ENCODE measurements at places on chromosomes 11 and 22.

DNA sequence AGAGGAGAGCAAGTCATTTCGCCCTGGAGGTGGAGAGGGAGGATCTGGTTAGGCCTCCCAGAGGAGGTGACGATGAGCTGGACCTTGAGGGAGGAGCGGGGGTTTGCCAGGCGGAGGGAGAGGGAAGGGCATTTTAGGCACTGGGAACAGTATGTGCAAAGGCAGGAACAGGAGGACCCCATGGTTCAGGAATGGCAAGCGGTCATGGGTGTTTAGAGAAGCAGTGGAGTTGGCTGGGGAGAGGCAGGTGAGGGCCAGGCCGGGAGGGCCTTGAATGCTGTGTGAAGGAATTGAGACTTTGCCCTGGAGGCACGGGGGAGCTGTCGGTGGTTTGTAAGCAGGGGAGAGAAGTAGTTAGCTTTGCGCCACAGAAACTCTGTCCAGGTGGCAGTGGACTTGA is 10.3 kb downstream of the PRDM11 start:
- no peak for DNase-seq

DNA sequence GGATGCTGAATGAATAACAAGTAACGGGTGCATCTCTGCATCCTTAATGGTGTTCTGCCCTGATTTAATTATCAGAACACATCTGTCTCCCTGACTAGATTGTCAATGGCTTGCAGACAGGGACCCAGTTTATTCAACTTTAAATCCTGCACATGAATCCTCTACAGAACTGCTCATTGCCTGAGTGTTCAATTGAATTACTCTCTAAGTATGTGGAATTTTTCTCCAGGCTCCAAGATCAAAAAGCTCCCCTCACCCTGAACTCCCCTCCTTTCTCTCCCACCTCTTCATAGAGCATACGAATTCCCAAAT is 11.8 kb downstream of the MB start:
- no peak for DNase-seq

GRCh38 chr11:19474211-19474610 is 233.5 kb upstream of the E2F8 start:
- no peak for DNase-seq

- DNase-seq, result no peak
These were observed 3.1 kb downstream of the TOMM22 start for GRCh38 chr22:38684895-38685294.

DNA sequence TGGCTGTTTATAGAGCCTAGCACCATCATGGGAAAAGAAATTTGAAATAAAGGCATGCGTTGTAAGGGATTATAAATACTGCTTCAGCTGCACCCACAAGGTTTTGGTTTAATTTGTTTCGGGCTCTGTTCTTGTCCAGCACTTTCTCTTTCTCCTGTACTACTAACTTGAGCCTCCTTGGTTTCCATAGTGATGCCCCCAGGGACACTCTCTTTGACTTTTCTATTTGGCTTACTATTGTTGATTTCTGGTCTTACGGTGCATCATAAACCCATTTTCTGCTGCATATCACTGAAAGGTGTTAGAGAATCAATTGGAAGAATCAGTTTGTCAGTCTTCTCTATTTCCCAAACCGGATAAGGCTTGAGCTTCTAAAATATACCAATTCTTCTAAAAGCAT is 1674.3 kb upstream of the RAG2 start:
- no peak for DNase-seq

- no peak for DNase-seq
These were observed 84.7 kb downstream of the GAB2 start for GRCh38 chr11:78332872-78333271.

DNA sequence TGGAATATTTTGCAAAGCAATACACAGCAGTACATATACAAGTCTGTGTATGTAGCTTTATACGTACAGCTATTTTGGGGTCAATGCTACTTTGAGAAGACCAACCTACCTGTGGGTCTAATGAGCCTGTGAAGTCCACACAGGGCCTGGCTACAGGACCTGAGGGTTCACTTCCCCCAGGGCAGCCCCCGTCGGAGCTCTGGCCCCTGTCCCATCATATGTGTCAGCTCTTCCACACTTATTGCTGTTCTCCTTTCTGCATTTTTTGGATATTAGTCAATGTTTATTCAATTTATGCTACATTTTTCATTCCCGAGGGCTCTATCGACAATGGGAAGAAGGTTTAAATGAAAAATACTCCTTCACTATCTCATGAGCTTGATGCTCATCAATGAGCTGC is 1473.6 kb downstream of the BRD1 start:
- no peak for DNase-seq

DNA sequence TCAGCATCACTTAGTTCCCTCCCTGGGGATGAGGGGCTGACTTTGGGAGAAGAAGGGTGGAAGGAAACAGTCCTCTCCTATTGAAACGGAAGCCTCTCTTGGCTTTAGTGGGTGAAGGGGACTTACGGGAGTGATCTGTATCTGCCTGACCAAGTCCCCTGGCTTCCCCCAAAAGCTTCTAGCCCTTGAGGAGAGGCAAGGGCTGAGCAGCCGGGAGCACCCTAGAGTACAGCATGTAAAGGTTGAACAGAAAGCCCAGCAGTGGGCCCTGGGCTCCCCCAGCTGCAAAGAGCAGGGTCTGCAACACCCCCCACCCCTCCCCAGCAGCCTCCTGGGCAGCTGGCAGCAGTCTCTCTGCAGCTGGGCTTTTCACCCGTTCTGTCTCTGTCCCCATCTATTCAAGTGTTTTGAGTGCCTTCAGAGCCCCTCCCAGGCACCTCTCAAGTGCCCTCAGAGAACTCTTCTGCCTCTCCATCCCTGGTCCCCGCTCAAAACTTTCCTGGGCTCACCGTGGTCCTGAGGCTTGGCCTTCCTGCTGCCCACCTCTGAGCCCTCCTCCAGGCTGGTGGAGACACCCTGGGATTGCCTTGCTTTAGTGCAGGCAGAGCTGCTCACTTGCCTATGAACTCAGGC is 2.7 kb downstream of the CAPN5 start:
- no peak for DNase-seq

DNA sequence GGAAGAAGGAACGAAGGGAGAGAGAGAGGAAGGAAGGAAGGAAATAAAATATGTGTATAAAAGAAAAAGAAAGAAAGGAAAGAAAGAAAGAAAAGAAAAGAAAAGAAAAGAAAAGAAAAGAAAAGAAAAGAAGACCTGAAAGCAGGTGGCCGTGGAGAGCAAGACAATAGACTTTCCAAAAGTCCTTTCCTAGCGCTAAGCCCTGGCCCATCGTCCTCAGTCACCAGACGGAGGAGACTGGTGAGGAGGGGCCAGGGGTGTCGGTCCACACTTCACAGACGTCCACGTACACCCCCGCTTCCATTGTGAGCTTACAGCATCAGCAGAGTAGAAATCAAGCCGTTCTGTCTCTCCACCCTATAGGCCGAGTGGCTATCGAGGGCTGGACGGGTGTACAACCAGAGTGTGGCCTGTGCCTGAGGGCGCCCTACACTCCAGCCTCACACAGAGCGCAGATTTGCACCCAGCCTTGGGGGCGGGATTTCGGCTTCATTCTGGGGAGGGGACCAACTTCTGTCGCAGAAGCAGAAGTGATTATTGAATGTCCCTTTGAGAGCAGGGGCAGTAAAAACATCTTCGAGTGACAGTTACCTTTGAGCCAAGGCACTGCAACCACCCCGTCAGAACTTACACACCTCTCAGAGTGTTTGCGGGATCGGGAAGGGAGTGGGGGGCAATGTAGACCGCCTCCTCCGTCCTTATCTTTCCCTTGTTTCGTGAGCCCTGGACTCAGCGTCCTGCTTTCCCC is 2.0 kb upstream of the BSX start:
- DNase-seq, result no peak

- DNase-seq, result no peak
These were observed 1086.8 kb downstream of the BRD1 start for GRCh38 chr22:48740731-48741405.

- DNase-seq, result peak; percentile 54
These were observed 238.1 kb upstream of the TENM4 start for GRCh38 chr11:79678780-79679452.

GRCh38 chr22:42786606-42787356 is 66.1 kb upstream of the A4GALT start:
- DNase-seq, result peak; percentile 81

DNA sequence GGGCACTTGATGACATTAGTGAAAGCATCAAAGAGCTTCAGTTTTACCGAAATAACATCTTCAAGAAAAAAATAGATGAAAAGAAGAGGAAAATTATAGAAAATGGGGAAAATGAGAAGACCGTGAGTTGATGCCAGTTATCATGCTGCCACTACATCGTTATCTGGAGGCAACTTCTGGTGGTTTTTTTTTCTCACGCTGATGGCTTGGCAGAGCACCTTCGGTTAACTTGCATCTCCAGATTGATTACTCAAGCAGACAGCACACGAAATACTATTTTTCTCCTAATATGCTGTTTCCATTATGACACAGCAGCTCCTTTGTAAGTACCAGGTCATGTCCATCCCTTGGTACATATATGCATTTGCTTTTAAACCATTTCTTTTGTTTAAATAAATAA is 10.6 kb downstream of the REXO2 start:
- DNase-seq, result no peak

DNA sequence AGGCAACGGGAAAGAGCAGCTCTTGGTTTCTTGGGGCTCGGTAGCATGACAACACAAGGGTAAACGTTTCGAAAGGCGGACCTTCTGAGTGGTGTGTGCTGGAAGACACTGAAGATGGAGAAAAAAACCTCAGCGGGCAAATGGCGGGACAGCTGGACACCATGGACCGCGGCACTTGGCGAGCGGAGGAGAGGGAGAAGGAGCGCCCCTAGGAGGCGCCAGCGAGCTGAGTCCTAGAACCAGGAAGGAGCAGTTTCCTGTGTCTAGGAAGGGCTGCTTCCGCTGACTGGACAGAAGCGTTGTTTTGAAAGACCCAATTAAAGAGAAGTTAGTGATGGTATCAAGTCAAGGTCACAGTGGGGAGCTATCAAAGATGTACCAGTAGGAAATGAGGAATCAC is 44.0 kb upstream of the OPCML start:
- DNase-seq, result peak; percentile 53

- DNase-seq, result no peak
These were observed 266.8 kb downstream of the MN1 start for GRCh38 chr22:27534720-27535125.

DNA sequence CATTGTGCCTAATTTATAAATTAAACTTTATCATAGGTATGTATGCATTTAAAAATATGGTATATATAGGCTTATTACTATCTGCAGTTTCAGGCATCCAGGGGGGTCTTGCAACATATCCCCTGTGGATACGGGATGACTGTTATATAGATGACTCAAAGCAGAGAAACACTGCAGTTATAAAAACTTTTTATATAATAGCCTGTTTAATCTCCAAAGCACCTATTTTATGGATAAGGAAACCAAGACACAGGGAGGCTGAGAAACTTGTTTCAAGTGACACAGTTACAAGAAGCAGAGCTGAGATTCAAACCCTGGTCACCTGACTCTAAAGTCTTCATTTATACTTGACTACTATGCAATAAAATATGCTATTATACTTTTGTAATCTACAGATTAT is 897.7 kb downstream of the KCNA4 start:
- DNase-seq, result no peak

GRCh38 chr11:56819916-56820315 is 71.4 kb upstream of the OR9G4 start:
- DNase-seq, result no peak

- DNase-seq, result no peak
These were observed 41.8 kb downstream of the TIMP3 start for GRCh38 chr22:32843300-32843699.

DNA sequence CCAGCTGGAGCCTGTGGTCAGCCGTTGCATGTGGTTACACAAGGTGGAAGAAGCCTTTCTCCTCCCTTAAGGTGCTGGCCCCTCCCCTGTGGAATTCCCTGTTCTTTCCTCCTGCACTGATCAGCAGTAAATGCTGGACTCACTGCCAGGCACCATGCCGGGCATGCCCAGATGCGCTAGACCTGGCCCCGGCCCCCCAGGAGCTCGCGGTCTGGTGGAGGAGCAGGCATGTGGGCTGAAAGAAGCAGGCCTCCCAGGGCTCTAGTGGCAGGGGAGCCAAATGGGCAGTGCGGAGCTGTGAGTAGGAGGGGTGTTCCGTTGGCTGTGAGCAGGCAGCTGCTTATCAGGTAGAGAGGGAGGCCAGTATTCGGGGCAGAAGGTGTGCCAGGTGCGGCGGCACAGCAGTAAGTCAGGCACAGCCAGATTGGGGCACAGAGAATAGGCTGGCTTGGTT is 10.2 kb downstream of the DGKZ start:
- DNase-seq, result no peak

DNA sequence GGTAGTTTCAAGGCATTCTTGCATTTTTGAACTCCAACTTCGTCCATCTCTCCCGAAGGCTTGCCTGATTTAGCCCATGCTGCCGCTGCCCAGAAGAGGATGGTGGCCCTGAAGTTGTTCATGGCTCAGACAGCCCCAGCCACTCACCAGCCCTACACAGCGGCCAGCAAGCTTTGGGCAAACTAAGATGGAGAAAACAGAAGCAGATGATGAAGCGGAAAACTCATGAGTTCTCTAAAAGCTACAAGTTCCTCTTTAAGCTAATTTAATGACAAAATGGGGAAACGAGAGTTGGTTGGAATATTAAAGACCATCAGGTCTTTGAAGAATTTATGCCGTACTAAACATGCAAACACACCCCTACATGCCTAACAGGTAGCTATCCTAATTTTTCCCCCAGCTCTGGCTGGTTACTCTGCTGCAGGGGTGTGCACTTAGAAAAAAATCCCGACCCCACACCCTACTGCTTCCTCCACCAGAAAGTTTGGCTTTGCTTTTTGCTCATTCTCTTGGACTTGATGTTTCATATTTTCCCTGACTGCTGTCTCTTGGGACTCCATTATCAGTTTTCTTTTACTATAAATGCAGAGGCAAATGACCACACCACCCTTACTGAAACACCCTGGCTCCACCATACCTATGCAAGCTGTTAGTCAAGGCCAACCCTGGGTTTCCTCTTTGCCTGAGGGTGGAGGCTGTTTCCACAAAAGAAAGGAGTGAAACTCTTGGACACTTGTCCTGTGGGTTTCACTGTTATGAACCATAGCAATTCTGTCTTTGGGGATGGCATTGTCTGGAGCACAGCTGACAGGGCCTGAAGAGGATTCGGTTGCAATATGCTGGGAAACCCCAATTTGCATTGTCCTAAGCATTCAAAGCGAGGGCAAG is at the start of gene MPEG1:
Gene MPEG1 (minus strand): TSS at position 184 of the 888 bp plus-strand sequence. CDS start 62 bp downstream, at position 122.
- DNase-seq, result no peak

- no peak for DNase-seq
These were observed 62.7 kb downstream of the CD82 start for GRCh38 chr11:44627911-44628729.

DNA sequence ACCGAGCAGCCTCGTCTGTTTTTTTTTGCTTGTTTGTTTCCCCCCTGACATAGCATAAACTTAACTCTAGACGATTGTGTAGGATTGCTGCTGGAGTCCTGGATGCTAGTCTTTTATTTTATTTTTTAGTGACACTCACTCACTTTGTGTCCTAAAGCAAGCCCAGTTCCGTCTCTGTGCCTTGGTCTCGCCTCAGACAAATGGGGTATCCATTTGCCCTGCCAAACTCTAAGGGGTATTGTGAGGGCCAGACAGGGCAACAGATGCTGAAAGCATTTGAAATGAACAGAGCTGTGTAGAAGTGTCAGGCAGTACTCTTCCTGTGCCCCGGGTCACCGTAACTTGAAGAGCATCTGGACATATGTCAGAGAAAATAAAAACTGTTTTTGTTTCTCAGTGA is 34.8 kb upstream of the DKK3 start:
- no peak for DNase-seq

- DNase-seq, result no peak
These were observed 53.3 kb downstream of the ARHGAP8 start for GRCh38 chr22:44805711-44806110.

- DNase-seq, result no peak
These were observed 87.7 kb upstream of the ANO3 start for GRCh38 chr11:26244207-26244606.

All from NCI-H82 (cell line).